ENCODE measurements at places on chromosomes 3 and 15.

GRCh38 chr15:31325595-31326155 is 960 bp upstream of the KLF13 start:
- DNase-seq = peak; percentile 36

DNA sequence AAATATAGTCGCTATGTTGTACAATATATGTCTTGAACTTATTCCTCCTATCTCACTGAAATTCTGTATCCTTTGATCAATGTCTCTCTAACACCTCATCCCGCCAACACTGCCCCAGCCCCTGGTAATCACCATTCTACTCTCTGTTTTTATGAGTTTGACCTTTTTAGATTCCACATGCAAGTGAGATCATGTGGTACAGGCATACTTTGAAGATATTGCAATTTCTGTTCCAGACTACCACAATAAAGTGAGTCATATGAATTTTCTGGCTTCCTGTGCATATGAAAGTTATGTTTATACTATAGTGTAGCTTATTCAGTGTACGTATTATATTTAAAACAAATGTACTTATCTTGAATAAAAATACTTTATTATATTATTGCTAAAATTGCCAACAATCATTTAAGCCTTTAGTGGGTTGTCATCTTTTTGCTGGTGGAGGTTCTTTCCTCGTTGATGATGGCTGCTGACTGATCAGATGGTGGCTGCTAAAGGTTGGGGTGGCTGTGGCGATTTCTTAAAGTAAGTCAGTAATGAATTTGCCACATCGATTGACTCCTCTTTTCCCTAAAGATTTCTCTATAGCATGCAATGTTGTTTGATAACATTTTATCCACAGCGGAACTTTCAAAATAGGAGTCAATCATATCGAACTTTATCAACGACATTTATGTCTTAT is 257.2 kb downstream of the NFKBIZ start:
- DNase-seq = no peak

GRCh38 chr3:13262493-13263211 is 157.5 kb downstream of the NUP210 start:
- peak; percentile 61 for DNase-seq

- DNase-seq = no peak
These were observed 83.6 kb upstream of the XCR1 start for GRCh38 chr3:46110701-46111493.

GRCh38 chr3:104805508-104805907 is 561.2 kb upstream of the ALCAM start:
- no peak for DNase-seq

- DNase-seq = peak; percentile 70
These were observed 539.0 kb downstream of the FGF12 start for GRCh38 chr3:192188218-192188835.

DNA sequence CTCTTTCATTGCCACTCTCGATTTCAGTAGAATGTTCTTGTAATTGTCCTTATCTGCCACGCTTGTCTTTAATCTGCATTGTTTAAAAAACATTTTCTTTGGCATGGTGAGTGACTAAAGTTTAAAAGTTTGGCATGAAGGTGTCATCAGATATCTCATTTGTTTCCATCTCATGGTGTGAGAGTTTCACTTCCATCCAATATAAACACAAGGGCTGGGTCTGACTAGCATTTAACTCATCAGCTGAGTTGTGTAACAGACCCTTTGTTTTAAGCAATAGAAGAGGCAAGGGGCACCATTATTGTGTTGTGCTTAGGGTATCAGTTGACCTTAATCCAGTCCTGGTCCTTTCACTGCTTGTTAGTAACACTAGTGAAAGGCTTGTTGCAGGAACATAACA is 49.9 kb upstream of the IL12A start:
- no peak for DNase-seq

GRCh38 chr15:78103406-78104118 is 11.2 kb downstream of the SH2D7 start:
- DNase-seq = no peak

- DNase-seq = no peak
These were observed 42.5 kb upstream of the NUDT16 start for GRCh38 chr3:131338948-131339640.

DNA sequence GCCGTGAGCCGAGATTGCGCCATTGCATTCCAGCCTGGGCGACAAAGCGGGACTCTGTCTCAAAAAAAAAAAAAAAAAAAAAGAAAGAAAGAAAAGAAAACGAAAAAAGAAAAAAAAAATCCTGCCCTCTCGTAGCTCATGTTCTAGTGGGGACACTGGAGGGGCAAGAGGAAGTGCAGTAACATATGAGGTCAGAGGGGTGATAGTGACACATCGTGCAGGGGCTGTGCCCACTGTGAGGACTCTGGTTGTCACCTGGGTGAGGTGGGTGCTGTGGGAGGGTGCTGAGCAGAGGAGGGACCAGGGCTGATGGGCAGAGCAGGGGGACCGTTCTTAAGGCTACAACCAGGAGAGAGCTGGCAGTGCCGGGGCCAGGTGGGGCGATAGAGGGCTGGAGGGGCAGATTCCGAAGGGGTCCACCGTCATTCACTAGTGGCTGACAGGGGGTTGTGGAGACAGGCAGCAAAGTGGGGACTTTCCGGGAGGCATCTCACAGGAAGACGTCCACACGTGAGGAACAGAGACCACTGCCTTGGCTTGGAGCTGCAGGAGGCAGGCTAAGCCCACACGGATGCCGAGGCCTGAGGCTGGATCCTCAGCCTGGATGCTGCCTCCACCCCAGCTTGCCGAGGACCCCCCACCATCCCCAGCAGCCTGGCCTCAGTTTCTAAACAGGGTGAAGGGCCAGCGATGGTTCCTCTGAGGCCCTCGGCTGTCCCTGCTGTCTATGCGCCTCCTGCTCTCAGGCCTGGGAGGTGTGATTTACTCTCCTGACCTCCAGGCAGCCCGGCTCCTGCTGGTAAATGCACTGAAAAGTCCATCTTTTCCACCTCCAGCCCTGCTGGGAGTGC is 154.3 kb upstream of the IQSEC1 start:
- DNase-seq = no peak

- DNase-seq = no peak
These were observed 140.2 kb upstream of the LYSMD4 start for GRCh38 chr15:99873451-99873850.

- no peak for DNase-seq
These were observed 8.9 kb downstream of the CA12 start for GRCh38 chr15:63372753-63373152.

DNA sequence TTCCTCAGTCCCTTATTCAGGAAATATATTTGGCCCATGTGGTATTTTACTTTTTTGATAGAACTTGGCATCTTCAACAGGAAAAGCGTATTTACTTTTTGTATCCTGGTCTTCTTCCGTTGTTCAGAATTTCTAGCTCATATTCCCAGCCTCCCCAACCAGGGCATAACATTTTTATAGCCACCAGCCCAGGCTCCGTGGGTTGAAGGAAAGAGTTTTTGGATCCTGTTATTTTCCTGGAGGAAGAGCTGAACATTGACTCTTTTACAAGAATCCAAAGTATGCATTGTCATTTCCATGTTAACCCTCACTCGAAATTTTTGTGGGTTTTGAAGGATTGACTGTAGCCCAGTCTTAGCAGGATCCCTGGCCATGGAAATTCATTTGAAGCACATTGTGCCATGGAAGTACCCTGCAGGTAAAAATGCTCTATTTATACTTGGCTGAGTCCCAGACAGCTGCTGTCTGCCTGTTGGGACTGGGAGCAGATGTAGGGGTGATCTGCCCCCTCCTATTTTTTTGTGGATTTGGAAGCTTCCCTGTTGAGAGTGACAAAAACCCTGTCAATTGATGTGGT is 98.8 kb downstream of the AKAP13 start:
- no peak for DNase-seq

DNA sequence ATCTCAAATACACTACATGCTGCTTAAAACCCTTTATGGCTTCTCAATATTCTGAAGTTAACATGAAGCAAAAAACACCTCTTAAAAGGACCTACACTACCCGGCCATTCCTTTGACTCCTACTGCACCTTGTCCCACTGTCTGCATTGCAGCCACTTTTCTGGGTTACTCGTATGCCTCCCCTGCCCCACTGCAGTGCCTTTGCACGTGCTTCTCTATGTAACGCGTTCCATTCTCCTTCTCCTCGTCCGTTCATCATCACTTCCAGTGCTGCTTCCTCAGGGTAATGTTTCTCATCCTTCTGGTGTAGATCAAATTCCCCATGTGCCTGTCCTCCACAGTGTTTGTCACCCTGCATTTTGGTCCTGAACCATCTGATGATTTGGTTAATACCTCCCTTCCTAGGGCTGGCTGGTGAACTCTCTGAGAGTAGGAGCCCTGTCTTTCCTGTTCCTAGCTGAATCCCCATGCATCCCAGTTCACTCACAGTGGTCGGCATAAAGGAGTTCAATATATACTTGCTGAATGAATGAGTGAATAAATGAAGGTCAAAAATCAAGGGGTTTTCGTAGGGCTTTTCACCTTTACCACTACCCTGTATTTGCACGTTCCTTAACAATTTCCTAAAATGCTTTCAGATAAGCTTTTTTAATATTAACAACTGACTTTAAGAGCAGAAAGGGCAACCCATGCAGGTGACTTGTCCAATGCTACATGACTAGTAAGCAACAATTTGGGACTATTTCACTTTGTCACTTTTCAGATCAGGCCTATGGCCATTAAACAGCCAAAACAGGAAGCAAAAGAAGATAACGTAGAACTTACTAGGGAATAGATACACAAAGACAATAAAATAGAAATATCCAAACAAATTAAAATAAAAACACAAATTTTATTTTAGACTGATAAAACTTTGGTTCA is 2.4 kb upstream of the STT3B start:
- DNase-seq = no peak
